ENCODE measurements at places on chromosomes 11 and 22. TPM values are rescaled to one million over a fixed set of nuclear protein-coding genes. Genes with fewer than 3 reads are reported as not detected.
A peak's percentile ranks its signal among the peaks of the same experiment; 100 is the strongest.

- DNase-seq: peak; percentile 47
These were observed 711 bp downstream of the MAP3K11 start for GRCh38 chr11:65613091-65613928.

DNA sequence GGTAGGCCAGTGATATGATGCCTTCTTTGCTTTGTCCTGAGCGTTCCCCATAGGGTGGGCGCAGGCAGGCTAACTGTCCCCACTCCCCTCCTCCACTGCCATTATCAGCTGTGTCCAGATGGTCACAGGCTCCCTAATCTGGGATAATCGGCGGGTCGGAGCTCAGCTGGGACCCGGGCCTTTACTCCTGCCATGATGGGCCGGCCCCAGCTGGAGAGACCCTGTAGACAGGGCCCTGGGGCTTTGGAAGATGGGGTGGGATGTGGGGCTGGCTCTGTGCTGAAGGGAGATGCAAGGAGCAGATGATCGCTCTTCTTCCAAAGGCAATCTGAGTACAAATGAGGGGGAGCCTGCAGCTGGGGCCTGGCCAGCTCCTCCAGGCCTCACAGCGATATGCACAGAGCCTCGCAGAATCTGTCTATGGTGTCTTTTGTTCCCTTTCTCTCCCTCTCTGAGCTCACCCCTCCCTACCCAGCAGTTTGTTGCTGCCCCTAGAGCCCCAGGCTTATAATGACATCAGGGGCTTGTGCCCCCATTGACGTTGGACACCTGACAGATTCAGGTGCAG is 11.9 kb downstream of the KLHL35 start:
- DNase-seq: no peak

DNA sequence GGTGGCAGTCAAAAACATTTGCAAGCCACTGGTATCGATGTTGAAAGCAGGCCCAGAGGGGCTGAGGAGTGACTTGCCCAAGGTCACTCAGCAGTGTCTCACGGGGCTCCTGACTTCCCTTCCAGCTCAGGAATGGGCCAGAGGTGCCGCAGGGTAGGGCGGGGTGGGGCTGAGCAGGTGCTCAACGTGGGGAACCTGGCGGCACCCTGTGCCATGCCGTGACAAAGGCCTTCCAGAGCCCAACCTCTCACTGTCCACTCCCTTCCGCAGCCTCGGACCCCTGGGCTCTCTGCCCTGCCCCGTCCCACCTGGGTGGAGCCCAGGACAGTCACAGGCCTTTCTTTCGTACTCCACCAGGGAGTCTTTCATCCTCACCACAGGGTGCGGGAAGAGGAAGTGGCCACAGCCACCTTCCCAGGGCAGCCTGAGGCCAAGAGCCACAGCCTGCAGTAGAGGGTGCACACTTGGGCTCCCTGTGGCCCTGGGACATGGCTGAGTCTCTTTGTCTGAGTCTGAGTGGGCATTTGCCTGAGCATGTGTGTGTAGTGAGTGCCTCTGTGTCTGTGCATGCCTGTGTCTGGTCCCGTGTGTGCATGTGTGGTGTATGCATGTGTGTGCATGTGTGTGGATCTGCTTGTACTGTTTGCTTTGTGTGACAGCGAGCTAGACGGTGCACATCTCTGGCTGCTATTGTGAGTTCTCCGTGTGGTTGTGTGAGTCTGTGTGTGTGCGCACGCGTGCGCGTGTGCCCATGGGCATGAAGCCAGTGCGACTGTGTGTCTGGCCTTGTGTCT is 6.0 kb upstream of the LIF start:
- no peak for DNase-seq

GRCh38 chr22:35661464-35661863 is 13.2 kb downstream of the APOL6 start:
- no peak for DNase-seq

GRCh38 chr22:40210818-40211217 is 33.1 kb downstream of the TNRC6B start:
- DNase-seq: no peak

The BAIAP2L2 gene
- not detected for total RNA-seq

The OR52N4 gene
- not detected for total RNA-seq

The ADORA2A gene
- 12.9 TPM for total RNA-seq

Measured in cerebellum (tissue), 4 donors.